Hepatocyte (in vitro differentiated cells): ENCODE measurements at places on chromosomes 2 and 18. TPM values are rescaled to one million over a fixed set of nuclear protein-coding genes. Genes with fewer than 3 reads are reported as not detected.

The COX7A2L gene
- total RNA-seq: 247 and 252 TPM in 2 replicates

The SLC9A4 gene
- total RNA-seq: 0.80 and 1.8 TPM in 2 replicates

The PLA2R1 gene
- total RNA-seq: 7.9 and 9.6 TPM in 2 replicates

DNA sequence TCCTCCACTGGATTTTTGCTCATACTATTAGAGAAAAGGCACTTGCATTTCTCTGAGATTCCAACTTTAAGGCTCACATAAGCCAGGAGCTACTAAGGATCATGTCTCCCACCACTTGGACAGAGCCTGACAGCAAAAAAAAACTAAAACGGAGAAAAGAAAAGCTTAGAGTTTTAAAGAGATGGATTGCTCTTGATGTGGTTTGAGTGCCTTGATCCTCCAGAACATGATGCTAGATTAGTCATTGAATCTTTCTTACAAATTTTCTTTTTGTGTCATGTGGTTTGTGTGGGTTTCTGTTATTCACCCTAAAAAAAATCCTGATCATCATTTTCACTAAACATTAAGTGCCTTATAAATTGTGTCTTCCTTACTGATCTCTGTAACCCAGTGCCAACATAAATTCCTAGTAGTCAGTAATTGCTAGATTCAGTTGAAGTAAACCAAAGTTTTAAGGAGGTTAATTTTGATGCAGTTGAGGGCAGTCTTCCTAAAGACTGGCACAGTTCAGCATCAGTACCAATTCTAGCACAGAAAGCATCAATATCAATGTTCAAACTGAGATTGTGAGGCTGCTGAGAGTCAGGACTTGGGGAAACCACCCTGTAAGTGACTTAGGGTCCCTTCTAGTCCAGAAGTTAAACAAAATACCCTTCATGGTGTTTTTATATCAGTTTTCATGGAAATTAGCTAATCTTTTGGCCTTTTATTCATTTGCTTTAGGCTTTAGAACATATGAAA lies 206.3 kb downstream of the RAD51AP2 start:
- no peaks in the 10 kb centered on the region for H3K27me3 ChIP-seq
- no peaks in the 10 kb centered on the region for H3K36me3 ChIP-seq
- no peak overlapping the region for H3K4me3 ChIP-seq
- H3K4me1 ChIP-seq: no peaks in the 10 kb centered on the region
- no peak overlapping the region for H3K27ac ChIP-seq

GRCh38 chr2:86042256-86043168 lies 63.2 kb downstream of the POLR1A start:
- no peaks in the 10 kb centered on the region for H3K27me3 ChIP-seq
- peaks cover 3% of the 10 kb centered on the region for H3K4me1 ChIP-seq
- H3K27ac ChIP-seq: no peak overlapping the region
